Activated CD8-positive, alpha-beta memory T cell treated with anti-CD3 and anti-CD28 coated beads for 24 hours (primary cell): ENCODE measurements at places on chromosomes 2 and 18.

DNA sequence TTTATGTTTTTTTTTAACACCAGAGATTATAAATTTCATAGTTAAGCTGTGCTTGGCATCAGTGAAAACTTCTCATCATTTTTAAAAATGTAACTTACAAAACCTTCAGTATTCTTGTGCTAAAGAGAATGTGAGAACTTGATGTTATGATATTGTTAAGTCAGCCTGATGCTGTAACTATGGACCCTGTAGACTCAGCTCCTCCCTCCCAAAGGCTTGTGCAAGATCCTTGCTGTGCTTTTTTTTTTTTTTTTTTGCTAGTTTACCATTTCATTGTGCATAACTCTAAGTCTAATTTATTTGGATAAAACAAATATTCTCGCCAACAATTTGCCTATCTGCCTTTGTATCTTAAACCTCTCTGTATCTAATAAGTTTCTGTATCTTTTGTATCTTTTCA is 12.9 kb upstream of the TFPI start:
- DNase-seq, result no peak

DNA sequence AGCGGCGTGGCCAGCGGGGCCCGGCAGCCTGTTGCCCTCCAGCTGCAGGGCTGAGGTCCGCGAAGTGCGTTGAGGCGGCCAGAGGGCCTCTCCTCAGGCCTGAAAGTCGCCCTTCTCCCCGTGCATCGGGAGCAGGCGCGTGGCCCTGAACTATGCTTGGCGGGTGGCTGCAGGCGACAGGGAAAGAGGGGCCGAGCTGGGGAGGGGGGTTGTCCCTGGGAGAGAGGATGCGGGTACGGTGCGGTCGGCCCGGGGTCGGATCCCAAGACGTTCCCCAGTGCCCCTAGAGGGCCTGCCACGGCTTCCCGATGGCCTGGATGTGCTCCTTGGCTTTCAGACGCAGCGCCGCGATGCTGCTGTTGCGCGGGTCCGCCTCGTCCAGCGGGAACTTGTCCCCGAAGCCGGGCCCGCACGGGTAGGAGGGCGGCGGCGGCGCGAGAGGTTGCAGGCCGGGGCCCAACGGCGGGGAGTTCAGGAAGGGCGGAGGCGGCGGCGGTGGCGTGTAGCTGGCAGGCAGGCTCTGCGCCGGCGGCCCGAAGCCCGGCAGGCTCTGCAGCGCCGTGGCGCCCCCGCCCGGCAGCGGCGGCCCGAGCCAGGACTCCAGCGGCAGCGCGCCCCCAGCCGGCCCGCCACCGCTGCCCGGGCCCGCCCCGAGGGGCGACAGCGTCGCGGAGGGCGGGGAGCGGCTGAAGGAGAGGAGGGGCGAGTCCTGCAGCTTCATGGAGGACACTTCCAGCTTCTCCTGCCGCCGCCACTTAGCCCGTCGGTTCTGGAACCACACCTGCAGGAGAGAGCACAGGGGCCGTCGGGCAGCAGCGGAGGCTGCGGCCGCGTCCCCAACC is 4.3 kb downstream of the RAX start:
- DNase-seq, result peak; percentile 69

DNA sequence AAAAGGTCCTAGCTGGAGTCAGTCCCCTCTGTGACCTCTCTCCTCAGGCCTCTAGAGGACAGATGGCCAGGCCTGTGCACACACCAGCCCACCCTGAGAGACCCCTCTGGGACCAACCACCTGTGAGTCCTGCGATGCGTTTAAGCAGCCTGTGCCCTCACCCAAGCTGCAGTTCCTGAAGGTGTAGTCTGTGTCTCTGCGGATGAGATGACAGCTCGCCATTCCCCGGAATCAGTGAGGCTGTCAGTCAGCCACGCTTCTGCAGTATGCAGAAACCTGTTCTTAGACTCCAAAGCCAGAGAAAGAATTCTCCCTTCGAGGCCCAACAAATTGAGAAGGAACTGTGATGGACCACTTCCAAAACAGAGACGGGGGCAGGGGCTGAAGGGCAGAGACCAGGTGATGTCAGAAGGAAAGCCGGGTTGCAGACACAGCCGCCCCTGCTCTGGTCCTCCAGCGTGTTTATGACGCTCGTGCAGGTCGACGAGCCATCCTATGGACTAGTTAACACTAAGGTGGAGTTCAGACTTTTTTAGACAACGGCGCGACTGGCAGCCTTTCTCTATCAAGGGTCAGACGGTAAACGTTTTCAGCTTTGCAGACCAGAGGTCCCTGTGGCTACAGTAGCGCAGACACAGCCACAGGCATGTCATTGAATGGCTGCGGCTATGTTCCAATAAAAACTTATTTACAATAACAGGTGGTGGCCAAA is 10.2 kb downstream of the MTERF4 start:
- DNase-seq, result no peak

DNA sequence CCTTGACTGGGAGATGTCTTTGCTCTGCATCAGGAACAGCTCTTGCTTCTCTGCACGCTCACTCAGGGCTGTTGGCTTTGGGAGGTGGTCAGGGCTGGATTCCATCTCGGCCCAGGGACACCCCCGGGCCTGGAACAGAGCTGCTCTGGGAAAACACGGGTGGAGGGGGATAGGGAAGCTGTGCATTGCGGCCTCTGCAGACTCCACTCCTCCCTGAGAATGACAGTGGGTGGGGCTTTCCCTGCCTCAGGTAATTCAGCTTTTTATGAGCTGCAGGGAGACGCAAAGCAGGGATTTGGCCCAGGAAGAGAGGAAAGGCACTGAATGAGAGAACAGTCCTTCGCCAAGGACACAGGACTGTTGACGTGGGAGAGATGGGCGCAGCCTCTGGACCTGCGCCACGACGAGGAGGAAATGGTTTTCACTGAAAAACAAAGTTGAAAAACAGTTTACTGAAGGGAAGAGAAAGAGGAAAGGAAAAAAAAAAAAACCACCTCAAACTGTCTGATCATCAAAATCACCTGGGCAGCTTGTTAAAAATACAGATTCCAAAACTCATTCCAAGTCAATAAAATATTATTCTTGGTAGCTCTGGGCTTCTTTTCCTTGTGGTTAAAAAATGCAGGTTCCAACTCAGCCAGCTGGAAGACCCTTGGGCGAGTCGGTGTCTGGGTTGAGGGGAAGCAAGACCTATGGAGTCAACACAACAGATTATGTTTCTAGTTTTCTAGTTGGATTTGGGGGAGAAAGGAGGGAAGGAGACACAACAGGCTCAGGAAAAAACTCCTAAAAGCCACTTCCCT is 194.0 kb downstream of the ZFP36L2 start:
- no peak for DNase-seq

DNA sequence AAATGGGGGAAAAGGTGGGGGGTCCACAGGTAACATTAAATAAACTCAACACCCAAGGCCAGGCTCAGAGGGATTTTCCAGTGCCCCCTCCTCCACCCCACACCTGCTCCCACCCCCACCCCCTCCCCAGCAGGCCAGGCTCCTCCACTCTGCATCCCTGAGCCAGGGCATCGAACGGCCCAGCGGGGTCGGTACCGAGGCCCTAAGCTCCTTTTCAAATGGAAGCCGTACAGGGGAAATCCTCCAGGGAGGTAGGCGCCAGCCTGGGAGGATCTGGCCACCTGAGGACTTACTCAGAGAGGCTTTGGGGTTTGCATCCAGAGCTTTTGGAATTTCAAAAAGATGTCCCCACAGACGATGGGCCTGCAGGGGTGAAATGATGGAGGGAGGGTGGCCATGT is 46.5 kb downstream of the ZFP36L2 start:
- no peak for DNase-seq

DNA sequence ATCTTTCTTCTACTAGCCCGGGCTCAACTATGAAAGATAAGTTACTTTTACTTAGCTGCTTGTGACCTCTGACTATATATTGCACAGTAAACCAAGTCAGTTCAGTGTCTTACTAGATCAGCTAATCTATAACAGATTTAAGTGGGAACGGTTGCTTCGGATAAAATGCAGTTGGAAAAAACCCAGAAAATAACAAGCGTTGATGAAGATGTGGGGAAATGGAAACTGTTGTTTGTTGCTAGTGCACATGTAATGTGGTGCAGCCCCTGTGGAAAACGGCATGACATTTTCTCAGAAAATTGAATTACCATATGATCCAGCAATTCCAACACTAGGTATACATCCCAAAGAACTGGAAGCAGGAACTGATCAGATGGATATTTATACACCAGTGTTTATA is 248.5 kb downstream of the PRKCE start:
- no peak for DNase-seq

- DNase-seq, result no peak
These were observed 16.0 kb downstream of the SLC66A2 start for GRCh38 chr18:79935499-79935898.

DNA sequence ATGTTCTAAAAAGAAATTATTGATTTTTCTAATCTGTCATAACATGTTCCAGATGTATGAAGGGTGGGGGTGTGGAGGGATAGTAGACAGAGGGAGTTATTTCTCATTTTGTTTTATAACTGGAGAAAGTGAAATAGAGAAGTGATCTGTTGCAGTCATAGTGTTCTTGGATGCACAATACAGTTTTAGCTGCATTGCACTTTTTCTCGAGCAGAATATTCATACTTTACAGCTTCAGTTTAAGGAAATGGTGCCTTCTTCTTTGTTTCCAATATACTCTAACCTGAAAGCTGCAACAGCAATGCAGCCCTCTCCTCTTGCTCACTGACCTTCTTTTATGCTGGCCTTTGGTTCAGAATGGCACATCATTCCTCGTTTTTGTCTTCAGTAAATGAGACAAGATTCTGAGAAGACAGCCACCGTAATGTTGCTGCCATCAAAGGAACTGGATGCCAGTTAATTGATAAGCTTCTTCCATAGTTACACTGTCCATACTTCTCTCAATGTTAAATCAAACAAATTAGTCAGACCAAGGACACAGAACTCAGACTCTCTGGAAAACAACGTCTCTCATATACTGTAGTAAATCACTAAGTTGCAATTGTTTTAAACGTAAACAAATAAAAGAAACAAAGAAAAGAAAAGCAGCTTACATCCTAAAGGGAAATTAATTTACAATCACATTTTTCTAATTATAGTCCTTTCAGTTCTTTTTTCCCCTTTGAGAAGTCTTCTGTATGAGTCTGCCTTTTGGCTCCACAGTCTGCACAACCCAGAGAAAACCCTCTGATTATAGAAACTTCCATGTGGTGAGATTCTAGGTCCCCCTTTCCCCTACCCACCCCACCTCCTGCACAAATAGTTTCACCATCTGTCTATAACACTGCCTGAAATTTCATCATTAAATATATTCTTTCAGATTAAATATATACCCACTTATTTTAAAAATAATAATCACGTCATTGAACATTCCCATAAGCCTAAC is 97.4 kb upstream of the UGP2 start:
- no peak for DNase-seq

- DNase-seq, result no peak
These were observed 33.8 kb downstream of the SMIM21 start for GRCh38 chr18:75393721-75394120.
